ENCODE measurements at places on chromosomes 1 and 21. TPM values are rescaled to one million over a fixed set of nuclear protein-coding genes. Genes with fewer than 3 reads are reported as not detected.

GRCh38 chr1:42680921-42681683 is 1.1 kb upstream of the YBX1 start:
- DNase-seq = no peak

DNA sequence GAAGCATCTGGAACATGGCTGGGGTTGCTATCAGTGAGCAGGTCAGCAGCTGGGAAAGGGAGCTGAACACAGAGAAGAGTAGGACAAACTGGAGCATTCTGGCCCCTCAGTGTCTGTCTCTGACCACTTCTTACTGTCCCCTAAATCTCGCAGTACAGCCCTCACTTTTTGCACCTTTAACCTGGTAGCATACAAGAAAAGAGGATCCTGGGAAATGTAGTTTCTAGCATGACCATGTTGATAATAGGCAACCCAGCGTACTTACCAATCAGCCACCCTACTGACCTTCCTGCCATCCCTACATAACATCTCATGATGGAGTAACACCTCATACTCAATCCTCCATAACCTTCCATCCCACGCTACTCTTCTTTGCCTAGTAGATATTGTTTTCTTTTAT is 99.1 kb upstream of the RAVER2 start:
- DNase-seq = no peak

DNA sequence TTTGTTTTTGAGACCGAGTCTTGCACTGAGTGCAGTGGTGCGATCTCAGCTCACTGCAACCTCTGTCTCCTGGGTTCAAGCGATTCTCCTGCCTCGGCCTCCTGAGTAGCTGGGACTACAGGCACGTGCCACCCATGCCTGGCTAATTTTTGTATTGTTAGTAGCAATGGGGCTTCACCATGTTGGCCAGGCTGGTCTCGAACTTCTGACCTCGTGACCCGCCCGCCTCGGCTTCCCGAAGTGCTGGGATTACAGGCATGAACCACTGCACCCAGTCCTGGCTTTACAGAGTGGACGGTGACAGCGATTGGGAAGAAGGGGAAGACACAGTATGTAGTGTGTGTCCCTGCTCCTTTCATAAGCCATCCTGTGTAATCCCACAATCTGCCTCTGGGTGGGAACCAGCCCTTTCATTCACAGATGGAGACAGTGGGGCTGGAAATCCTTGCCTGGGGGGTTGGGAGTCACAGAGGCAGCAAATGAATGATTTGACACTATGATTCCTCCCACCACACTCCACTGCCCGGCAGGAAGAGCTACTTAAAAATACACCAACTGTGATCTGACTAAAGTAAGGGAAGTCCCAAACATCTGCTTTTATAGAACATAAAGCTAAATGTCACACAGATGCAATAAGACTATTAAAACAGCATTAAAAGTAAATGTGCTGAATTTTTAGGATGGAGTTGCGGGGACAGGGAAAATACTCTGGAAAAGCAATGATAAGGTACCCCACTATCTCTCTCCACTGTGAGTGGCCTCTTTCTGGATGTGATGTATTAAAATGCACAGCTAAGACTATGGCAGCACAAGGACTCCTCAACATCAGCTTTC is 4.5 kb downstream of the PARP1 start:
- no peak for DNase-seq

GRCh38 chr1:235974616-235975015 is 90.3 kb downstream of the NID1 start:
- no peak for DNase-seq

DNA sequence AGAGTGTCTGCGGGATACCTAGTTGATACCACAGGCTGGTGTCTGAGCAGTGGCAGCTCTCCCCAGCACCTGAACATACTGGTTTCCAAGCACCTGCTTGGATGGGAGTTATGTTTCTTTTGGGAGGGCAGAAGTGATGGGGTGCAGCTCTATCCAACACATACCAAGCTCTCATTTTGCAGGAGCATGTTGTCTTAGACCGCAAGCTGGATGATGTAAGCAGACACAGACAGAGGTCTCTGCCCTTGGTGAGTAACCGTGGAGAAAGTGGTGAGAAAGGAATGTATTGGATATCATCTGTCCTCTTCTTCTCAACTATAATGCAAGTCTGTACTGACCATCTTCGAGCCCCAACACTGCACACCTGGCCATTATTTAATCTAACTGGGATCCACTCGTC is 37.4 kb downstream of the ZNF496 start:
- no peak for DNase-seq

GRCh38 chr1:240190881-240191401 is 99.3 kb downstream of the FMN2 start:
- DNase-seq = no peak

GRCh38 chr1:9073143-9073542 is 3.7 kb upstream of the SLC2A5 start:
- no peak for DNase-seq

DNA sequence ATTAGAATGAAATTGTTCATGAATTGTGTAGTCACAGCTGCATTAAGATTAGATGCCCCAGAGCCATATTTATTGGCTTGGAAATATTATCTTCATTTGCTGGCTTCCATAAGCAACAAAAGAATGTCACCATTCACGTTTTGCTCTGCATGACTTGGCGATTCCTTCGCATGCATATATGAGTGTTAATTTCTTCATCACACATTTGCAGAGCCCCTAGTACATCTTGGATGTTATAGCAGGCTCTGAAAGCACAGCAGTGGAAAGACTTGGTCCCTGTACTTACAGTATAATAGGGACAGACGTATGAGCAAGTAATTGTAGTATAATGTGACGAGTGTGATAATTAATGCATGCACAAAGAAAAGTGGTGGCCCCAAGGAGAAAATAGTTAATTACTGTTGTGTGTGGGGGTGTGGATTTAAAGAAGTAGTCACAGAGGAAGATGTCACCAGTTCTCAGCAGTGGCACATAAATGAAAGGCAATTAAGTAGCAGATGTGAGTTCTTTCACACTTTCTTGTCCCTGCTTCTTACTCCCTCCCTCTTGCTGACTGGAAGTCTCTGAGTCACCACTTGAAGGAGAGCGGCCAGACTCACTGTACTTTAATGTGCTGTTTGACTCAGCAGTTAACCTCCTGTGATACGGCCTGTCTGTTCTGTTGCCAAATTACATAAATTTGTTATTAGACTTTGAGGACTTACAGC is 21.0 kb downstream of the S100A10 start:
- peak; percentile 71 for DNase-seq

GRCh38 chr1:110091791-110092190 is 20.5 kb upstream of the UBL4B start:
- no peak for DNase-seq

- no peak for DNase-seq
These were observed 38.7 kb upstream of the BECN2 start for GRCh38 chr1:241918879-241919278.

DNA sequence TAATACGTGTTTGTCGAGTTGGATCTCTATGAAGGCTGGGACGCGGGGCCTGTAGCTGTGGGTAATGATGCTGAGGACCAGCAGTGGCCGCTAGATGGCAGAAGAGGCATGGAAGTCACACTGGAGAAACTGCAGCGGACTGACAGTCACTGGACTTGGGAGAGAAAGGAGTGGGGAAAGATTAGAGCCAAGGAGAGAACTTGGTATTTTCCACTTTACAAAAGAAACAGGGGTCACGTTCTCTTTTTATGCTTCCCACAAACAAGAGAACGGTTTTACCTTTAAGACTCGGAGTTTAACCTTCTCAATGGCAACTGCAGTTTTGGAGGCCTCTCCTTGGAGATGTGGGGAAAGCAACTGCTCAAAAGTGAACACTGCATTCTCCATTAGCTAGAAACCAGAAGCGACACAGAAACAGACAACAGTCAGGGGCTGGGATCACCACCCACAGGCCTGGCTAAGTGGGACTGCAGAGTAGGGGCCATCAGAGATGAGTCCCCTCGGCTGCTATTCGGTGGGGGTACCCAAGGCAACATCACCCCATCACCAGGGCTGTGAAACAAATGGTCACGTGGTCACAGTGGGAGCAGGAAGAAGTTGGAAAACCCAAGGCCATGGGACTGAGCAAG is 51.1 kb upstream of the EDEM3 start:
- peak; percentile 88 for DNase-seq

- DNase-seq = no peak
These were observed 326 bp downstream of the BRWD1 start for GRCh38 chr21:39313042-39313570.

DNA sequence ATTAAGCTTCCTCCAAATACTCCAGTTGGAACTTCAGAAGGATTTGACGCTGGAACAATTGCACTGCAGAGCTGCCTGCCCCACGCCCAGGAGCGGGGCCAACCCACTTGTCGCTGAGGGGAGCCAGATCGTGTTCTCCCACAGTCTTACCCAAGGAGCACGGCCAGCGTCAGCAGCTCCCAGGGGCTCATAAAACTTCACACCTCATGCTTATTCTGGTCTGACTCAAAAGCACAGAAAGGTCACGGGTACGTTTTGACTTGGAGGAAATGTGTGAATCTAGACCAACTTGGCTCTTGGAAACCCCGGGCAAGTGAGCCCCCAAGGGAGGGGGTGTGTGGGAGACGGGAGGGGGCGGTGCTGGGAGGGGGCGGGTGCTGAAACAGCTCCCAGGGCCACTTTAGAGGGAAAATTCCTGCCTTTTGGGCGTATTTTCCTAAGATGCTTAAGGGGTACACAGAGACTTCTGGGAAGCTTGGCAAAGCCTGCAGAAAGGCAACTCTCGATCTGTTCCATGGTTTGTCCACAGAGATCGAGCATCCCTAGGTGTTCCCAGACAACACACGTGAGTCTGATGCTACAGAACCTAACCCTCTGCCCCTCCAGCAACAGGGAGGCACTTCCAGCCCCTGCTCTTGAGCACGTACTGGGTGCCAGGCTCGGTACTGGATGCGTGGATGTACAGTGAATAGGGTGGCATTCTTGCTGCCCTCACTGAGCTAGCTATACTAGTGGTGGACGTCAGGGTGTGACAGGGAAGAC is 98.9 kb downstream of the DHRS3 start:
- peak; percentile 55 for DNase-seq

- no peak for DNase-seq
These were observed 6.1 kb downstream of the PRXL2B start for GRCh38 chr1:2592672-2593071.

DNA sequence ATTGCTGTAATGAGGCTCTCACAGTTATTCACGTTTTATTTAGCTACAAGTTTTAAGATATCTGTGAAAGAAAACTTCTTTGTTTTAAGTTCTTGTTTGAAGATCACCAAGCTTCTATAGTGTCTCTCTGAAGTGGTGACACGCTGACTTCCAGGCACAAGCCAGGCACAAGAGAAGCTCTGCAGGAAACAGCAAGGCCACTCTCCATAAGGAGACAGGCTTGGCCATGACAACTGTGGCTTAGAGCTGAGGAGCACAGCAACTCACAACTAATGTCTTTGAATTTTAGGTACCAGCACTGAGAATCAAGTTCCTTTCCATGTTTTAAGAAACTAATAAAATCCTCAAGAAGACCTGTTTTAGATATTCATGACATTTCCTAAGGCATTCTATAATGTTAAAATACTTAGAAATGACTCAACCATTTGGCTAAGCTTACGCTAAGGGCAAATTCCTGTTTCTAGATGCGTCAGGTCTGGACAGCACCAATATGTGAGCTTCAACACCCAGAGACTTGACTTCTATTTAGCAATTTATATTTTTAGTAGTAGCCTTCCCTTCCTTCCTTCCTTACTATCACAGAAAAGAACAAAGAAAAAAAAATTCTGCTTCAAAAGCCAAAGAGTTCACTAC is 40.2 kb downstream of the APP start:
- no peak for DNase-seq

DNA sequence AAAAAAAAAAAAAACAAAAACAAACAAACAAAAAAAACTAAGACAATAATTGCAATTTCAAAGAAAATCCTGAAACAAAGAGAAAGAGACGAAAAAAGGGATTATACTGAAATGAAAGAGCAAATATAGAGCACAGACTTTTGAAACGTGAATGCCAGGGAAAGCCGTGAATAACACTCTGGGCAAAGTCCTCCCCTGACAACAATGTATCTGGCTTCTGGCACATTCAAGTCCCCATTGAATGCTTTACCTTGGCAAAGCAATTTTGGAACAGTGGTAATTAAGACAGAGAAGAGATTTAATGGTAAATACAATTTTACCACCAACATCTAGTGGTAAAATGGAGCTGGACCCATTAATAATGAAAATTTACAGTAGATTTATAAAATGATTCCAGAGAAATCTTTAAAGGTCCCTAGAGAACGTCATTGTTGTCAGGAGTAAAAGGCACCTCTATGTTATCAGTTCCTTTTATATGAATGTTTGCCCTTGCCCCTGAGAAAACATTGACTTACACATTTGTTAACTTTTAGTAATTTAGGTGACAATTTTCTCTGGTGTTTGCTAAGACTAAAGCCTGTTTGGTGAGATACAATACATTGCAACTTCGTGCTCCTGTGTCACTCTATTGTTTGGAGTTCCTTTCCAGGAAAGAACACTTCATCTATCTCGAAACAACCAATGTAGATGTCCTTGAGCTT is 89.7 kb downstream of the GREM2 start:
- no peak for DNase-seq

DNA sequence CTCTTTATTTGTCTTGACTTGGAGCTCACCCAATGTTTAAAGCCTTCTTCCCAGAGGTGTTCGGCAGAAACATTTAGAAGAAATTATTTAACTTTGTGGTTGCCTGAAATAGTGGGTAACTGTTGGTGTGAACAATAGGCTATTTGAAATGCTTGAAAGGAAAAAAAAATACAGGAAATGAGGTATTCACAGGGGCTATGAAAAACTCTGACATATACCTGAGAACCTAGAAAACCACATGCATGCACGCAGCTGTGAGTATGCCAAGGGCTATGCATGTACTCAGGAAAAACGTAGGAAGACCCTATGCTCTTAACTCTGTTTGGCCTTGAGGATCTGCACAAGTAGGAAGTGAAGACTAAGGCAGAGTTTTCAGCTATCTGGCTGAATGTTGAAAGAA is 16.4 kb upstream of the RNF186 start:
- no peak for DNase-seq

DNA sequence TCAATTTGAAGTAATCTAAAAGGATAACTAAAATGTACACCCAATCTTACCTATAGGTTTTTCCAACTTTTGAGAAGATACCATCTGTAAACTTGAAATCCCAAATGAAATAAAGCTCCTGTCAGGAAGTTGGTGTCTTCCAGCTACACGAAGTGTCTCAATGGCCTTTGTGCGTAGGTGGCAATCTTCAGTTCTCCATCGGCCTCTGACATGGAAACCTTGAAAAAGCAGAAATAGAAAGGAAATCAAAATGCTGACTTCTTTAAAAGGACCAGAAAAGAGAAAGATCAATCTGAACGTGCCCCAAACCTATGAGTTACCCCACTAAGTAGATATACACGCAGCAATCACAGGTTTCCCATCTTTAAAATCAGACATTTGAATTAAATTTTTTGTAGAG is 10.0 kb downstream of the MKNK1 start:
- DNase-seq = no peak

GRCh38 chr1:32742199-32742947 is 39.8 kb upstream of the SYNC start:
- DNase-seq = no peak

The LYPD8 gene
- not detected for total RNA-seq

The COL8A2 gene
- total RNA-seq = not detected

The CACNA1S gene
- not detected for total RNA-seq

The ANKRD65 gene
- total RNA-seq = not detected

The VANGL2 gene
- not detected for total RNA-seq

Data from activated CD8-positive, alpha-beta memory T cell treated with anti-CD3 and anti-CD28 coated beads, Interleukin-2, amount 10 ng/mL, durations not matched to agents 7 days and 5 days (primary cell).